ENCODE measurements at places on chromosomes 3 and 15.

DNA sequence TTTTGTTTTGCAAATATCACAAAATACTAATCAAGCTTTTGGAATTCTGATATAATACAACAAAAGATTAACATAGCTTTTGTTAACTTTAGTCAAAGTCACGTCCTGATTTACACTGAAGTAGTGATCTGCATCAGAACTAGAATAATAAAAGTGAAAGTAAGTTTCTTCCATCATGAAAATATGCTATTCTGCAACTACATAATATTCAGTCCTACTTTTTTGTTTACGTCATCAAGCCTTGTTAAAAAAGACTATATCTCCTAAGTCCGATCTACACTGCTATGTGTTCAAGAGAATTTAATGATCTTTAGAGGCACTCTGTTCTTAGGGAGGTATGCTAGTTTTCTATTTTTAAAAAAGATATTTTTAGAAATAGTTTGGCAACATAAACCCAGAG is 330.1 kb downstream of the ARPP21 start:
- peak overlapping the region; percentile 1 for H3K4me3 ChIP-seq
- no peak overlapping the region for H3K27ac ChIP-seq
- H3K36me3 ChIP-seq: no peaks in the 10 kb centered on the region
- H3K27me3 ChIP-seq: no peaks in the 10 kb centered on the region
- peak; percentile 25 for DNase-seq

GRCh38 chr3:46462111-46462510 is 2.6 kb downstream of the LTF start:
- DNase-seq: no peak
- H3K27me3 ChIP-seq: peaks cover 47% of the 10 kb centered on the region
- no peaks in the 10 kb centered on the region for H3K36me3 ChIP-seq
- H3K4me3 ChIP-seq: no peak overlapping the region

GRCh38 chr3:183584246-183584913 is 28.9 kb upstream of the KLHL6 start:
- peak overlapping the region; percentile 9 for H3K27ac ChIP-seq
- H3K27me3 ChIP-seq: no peaks in the 10 kb centered on the region
- no peak overlapping the region for H3K4me3 ChIP-seq
- no peaks in the 10 kb centered on the region for H3K36me3 ChIP-seq
- peak; percentile 21 for DNase-seq

DNA sequence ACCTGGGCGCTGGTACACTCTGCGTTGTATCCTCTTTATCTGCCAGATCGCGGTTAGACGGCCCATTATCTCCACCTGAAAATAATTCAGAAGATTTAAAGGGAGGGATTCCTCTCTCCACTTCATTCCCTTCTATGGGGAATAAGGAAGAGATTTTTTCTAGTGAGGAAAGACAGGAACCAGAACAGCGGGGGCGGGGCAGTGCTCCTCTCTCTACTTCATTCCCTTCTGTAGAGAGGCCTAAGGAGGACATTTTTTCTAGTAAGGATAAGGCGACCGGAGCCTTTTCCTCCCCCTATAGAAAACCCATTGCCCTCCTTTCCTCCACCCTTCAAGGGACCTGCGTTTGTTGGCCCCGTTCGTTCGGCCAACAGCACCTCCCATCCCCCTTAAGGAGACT is 8.3 kb upstream of the LIPH start:
- H3K4me1 ChIP-seq: peaks cover 38% of the 10 kb centered on the region
- no peak overlapping the region for H3K4me3 ChIP-seq
- peak; percentile 66 for DNase-seq
- no peaks in the 10 kb centered on the region for H3K36me3 ChIP-seq
- H3K27ac ChIP-seq: peak overlapping the region; percentile 82
